Fibroblast of skin of left quadriceps (primary cell): ENCODE measurements at places on chromosomes 6 and 20.

GRCh38 chr6:110886555-110887167 lies 12.1 kb downstream of the AMD1 start:
- no peak for DNase-seq

- DNase-seq = peak; percentile 62
Measured at GRCh38 chr6:31680226-31681134, at the start of gene LY6G5C. Gene LY6G5C (minus strand): TSS chr6:31681067. CDS start chr6:31680373, 694 bp downstream.

DNA sequence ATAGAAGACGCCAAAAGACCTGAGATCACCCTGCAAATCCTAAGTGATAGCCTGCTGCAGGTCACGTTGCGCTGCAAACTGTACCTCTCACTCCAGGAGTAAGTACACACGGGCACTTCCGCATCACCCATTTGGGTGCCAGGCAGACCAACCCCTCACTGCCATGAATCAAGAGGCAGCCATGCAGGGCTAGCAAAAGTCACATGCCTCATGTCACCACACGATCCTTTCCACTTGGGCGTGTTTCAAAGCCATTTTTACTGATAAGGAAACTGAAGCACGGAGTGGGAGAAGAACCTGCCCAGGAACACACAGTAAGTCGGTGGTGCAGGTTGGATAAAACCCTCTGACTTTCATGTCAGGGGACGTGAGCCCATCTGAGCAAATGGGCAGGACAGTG lies 37.0 kb downstream of the BPIFB1 start:
- DNase-seq = no peak

DNA sequence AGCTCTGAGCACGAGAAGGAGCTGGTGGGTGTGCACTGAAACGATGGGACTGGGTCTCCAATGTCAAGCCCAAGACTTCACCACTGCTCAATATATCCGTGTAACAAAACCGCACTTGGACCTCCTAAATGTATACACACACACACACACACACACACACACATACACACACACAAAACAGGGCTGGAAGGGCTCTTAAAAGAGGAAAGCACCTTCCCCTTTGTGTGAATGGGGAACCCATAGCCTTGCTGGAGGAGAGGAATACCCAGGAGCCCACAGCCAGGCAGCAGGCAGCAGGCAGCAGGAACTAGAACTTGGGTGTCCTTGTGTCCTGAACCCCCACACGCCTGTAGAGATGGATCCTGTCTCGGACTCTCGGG lies 29.8 kb downstream of the TGM2 start:
- no peak for DNase-seq

DNA sequence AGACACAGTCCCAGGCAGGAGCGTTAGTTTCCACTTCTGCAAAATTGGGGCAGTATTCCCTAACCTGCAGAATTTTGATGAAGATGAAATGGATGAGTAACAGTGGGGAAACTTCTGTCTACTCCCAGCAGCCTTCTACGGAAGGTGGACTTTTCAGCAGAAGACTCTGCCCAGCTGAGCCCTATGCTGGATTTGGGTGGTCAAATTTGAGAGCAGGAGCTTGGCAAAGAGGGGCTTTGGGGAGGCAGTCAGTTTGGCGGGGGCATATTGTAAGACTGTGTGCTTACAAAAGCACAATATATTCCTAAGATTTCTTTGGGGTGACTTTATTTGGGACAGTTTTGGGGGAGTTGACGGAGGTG lies 5.4 kb upstream of the SDCBP2 start:
- no peak for DNase-seq

DNA sequence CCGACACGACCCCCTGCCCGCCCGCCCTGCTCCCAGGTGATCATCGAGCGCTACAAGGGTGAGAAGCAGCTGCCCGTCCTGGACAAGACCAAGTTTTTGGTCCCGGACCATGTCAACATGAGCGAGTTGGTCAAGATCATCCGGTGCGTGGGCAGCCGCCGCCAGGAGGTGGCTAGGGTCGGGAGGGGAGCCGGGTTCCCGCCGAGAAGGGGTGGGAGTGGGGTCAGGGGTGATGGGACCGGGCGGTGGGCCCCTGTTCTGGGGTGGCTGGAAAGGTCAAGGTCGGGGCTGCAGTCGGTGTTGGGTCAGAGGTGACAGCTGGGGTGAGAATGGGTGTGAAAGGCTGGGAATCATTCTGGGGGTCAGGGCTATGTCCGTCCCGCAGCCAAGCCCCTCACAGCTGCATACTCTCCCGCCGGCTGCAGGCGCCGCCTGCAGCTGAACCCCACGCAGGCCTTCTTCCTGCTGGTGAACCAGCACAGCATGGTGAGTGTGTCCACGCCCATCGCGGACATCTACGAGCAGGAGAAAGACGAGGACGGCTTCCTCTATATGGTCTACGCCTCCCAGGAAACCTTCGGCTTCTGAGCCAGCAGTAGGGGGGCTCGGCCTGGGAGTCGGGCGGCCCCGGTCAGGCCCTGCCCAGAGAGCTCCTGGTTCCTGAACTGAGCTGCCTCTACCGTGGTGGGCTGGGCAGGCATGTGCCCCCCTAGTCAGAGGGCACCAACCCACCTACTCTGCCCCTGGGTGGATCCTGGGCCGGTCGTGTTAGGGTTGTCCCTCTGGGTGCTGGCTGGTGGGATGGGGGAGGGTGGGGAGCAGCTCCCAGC lies 1.0 kb downstream of the MAP1LC3A start:
- no peak for DNase-seq

DNA sequence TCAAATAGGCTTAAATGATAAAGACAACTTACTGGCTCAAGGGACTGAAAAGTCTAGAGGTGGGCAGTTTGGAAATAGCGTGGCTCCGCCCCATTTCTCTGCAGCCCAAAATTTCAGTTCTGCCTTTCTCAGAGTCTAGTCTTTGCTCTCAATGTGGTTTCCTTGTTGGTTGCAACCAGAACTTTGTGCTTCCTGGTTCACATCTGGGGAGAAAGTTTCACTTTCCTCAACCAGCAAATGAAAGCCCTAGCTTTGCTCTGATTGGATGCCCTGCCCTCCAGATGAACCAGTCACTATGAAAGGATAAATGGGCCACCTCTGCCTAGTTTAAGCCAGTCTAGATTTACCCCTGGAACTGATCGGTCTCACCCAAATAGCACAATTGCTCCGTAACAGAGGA lies 14.9 kb downstream of the SYCP2L start:
- no peak for DNase-seq

- DNase-seq = no peak
Measured at GRCh38 chr6:166194914-166195859, 27.5 kb upstream of the TBXT start.

- no peak for DNase-seq
Measured at GRCh38 chr20:4261333-4262284, 246.3 kb upstream of the RNF24 start.

- DNase-seq = no peak
Measured at GRCh38 chr6:138673346-138674014, 100.1 kb upstream of the CCDC28A start.

GRCh38 chr6:69816569-69816968 lies 19.8 kb upstream of the LMBRD1 start:
- no peak for DNase-seq

GRCh38 chr6:151400473-151400872 lies 9.1 kb upstream of the ZBTB2 start:
- peak; percentile 22 for DNase-seq

DNA sequence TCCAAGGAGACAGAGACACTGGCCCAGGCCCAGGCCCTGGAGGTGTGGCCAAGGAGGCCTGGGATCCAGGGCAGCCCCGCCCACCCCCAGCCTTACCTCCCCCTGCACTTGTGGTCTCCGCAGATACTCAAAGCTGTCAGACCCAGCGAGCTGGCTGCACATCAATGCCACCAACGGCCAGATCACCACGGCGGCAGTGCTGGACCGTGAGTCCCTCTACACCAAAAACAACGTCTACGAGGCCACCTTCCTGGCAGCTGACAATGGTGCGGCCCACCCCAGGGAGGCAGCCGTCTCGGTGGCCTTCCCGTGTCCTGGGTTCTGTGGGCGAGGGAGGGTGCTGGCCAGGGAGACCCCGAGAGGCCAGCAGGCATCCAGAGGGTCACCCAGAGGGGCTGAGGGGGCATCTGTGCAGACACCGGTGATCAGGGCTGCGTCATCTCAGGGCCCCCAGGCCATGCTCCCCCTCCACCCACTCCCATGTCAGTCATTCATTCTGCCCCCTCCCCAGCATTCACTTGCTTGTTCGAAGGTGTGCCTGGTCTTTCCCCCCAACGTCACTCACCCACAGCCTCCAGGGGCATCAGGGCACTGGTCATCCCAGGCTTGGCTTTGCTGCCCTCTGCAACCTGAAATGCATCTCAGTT lies 141.3 kb downstream of the TAF4 start:
- DNase-seq = no peak

DNA sequence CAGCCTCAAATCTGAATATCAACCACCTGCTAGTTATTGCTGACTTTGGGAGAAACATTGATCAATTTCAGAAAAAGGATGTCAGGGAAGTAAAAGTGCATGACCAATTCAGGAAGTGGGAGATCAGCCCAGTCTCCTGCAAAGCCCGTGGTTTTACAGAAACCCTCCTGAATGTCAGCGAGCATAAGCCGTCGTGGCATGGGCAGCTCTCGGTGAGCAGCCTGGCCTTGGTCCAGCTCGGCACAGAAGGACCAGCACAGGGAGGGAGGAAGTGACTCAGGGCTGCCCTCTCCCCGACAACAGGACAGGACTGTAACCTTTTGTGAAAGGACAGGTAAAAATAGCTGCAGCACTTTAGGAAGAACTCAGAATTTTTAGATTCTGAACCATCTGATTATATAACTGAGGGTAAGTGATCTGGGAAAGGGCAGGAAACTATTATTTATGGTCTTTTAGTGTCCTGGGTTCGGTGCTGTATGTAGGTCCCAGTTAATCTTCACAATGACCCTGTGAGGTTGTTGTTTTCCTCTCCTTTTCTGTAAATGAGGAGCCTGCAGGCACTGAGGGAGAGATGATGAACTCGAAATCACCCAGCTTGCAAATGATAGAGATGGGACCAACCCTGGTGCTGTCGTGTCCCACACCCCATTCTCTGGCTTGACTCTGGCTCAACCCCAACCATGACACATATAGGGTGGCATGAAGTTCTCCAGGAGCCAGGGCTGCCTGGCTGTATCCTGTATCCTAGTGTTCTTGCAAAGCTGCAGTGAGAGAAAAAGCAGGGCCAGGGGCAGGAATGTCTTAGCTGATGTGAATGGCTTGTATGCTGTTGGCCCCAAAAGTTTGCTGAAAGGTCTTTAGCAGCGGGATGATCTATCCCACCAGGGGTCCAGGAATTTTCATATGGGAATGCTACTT lies 37.6 kb downstream of the NRN1 start:
- DNase-seq = no peak

DNA sequence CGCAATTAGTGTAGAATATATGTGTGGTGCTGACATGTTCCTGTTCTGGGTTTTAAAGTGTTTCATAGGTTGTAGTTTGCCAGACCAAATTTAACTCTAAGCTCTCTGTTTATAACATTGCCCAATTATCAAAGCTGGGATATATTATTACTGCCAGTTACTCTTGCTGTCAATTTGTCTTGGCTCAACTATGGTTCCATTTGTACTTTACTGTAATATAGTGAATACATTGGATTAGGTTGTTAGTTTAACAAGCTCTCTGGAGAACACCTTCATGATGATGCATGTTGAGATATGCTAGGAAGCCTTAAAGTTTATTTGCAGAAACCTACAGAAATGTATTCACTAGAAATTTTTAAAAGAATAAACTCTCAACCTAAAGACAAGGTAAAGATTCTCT lies 259.6 kb downstream of the ZFAND3 start:
- DNase-seq = no peak

- DNase-seq = no peak
Measured at GRCh38 chr6:151254451-151255081, 14.8 kb downstream of the AKAP12 start.
